ENCODE measurements at places on chromosomes 5 and 9. TPM values are rescaled to one million over a fixed set of nuclear protein-coding genes. Genes with fewer than 3 reads are reported as not detected.
A peak's percentile ranks its signal among the peaks of the same experiment; 100 is the strongest.

GRCh38 chr9:116952436-116952810, 265.3 kb downstream of the TRIM32 start:
- DNase-seq = peak; percentile 3

DNA sequence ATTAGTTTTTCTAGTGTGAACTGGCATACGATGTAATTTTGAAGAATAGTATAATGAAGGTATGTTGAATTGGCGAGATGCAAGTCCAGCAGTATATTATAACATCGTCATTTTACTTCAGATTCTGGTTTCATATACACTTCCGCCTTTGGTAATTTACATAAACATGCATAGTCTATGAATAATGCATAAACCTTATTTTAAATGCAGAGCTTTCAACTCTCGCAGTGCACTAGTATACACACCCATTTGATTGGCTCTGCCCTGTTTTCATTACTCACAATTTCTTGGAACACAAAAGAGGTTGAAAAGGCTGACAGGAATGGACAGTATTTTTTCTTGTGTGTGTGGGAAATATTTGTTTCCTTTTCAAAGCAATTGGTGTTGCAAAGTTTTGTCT, 128.9 kb upstream of the CCNH start:
- no peak for DNase-seq

SLC1A1 gene
- total RNA-seq = 0.57 TPM

LTC4S gene
- total RNA-seq = 10.2 TPM

All from cardiac muscle cell (in vitro differentiated cells and primary cell).